ENCODE measurements at places on chromosomes 2 and 18.

- no peak for DNase-seq
Observed at GRCh38 chr18:62464266-62464665, 58.6 kb upstream of the ZCCHC2 start.

DNA sequence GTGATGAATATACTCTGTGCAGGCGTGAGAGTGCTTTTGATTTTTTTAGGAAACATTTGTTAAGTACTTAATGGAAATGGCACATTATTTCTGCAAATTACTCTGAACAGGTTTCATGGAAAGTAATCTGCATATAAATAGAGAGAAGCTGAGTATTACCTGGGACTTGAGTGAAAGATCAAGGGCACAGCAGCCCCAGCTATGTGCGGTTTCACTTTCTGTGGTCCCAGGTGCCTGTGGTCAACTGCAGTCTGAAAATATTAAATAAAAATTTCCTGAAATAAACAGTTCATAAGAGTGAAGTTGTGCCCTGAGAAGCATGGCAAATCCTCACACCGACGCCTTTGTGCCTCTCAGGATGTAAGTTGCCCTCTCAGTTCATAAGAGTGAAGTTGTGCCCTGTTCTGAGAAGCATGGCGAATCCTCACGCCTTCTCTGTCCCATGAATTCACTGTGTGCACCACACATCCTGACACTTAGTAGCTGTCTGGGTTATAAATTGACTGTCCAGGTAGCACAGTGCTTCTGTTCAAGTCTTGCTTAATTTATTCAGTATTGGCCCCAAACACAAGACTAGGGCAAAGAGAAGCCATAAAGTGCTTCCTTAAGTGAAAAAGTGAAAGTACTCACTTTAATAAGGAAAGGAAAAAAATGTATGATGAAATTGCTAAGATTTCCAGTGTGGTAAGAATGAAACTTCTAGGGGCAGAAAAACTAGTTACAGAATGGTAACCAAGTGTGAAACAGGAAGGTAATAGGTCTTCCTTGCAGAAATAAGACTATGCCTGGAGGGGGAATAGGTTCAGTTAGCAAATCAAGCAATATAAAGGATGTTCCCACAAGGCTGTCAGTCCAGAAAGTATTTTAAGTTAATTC lies 4.3 kb upstream of the SNTG2 start:
- no peak for DNase-seq

- DNase-seq: no peak
Observed at GRCh38 chr2:69911985-69912563, 2.8 kb upstream of the MXD1 start.

- no peak for DNase-seq
Observed at GRCh38 chr18:76169733-76170132, 325.3 kb downstream of the ZNF516 start.
